ENCODE measurements at places on chromosomes 5 and 9.

DNA sequence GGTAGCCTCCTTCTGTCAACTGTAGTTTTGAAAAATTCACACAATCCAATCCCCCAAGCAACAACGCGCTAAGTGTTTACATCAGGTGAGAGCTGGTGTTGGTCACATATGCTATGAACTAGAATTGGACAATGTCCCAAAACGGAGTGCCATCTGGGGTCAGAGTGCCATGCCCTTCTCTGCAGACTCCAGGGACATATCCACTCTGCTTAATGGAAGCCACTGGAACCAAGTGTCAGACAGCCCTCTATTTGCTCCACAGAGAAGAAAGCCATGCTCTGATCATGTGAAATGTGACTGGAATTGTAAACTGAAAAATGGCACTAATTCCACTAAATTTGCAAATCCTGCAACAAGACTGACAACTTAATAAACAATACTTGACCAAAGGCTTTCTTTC is 12.2 kb downstream of the ABCA1 start:
- no peak for DNase-seq

- DNase-seq: no peak
These were observed 80.1 kb downstream of the ALDH1A1 start for GRCh38 chr9:72872718-72873117.

GRCh38 chr9:75149841-75150241 is 61.5 kb downstream of the OSTF1 start:
- no peak for DNase-seq

DNA sequence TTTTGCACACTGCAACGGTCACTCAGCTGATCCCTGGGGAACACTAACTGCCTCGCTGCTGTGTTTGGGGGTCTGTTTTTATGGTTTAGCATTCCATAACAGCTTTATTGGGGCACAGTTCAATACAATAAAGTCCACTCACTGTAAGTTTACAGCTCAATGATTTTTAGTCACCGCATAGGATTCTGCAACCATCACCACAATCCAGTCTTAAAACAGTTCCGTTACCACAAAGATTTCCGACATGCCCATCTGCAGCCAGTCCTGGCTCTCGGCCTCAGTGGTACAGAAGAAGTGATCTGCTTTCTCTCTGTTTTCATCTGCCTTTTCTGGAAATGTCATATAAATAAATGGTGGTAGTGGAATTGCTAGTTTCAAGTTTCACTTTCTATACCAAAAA is 23.6 kb downstream of the OR2V2 start:
- peak; percentile 88 for DNase-seq

DNA sequence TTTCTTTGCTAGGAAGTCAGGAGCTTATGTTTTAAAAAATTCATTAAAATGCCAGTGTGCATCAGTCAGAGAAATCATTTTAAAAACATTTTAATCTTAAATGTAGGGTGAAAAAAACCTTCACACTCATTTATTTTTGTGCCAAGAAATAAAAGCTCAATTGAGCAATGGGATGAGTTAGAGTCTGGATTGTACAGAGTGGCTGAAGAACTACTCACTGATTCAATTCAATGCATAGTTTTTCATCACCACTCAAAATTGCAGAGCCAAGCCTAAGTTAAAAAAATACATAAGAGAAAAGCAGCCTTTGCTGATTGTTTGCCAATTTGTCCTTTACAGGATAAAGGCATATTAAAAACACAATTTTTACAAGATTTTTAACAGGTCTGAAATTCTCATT is 168.2 kb upstream of the DMRTA1 start:
- no peak for DNase-seq

- DNase-seq: no peak
These were observed 1034.4 kb downstream of the CDH9 start for GRCh38 chr5:26003966-26004365.

DNA sequence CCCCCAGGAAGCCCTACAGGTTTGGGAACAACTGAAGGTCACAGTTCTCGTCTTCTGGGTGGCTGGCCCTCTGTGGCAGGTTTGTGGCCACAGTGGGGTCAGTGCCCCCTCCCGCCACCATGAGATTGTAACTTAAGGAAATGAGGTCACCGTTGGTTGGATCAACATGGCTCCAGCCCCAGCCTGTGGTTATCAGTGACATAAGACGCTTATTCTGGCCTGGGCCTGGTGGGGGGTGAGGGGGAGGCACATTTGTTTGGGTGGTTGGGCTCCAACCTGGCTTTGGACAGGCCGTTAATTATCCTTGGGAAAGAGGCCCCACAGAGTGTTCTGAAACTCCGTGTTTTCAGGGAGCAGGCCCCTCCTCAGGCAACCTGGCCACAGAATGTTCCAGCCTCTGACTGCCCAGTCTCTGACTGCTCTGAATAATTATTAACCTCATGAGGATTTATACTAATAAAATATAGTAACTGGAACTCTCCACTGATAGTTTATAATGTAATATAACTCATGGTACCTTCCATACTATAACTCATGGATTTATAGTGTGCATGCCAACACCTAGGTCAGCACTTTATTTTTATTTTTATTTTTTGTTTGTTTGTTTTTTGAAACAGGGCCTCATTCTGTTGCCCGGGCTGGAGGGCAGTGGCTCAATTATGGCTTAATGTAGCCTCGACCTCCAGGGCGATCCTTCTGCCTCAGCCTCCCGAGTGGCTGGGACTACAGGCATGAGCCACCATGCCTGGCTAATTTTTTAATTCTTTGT is 58.0 kb upstream of the RPL26L1 start:
- DNase-seq: peak; percentile 90

DNA sequence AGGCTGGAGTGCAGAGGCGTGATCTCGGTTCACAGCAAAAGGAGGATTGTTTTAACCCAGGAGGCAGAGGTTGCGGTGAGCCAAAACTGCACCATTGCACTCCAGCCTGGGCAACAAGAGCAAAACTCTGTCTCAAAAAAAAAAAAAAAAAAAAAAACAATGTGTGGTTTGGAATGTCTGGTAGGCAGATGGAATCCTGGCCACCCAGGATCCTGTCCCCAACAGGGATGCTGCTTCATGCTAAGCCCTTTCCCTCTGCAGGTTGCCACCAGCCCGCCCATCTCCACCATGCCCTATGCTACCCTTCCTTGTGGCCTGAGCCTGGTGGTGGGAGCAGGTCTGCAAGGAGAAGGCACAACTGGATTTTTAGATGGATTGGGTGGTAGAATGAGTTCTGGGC is 129.7 kb upstream of the HAND1 start:
- no peak for DNase-seq

DNA sequence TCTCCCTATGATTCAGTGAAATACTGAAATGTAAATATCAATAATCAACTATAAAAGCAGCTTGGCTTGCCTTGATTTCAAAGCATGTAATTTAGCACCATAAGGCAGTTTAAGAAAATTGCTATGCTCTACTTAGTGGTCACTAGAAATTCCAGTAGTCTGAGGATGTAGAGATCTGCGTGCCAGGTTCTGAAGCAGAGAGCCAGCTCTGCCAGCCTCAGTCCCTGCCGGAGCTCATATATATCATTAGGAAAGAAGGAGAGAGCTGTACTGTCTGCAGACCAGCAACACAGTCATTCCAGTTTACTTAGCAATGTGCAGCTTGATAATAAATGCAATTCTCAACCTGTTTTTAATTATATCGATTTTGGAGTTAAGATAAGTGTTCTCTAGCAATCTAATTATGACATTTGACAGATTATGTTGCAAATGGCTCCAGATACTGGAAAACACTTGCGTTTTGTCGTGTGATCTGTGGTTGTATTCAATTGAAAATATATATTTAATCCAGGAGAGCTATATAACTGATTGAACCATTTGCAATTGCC is 540.5 kb downstream of the CTNND2 start:
- DNase-seq: no peak

DNA sequence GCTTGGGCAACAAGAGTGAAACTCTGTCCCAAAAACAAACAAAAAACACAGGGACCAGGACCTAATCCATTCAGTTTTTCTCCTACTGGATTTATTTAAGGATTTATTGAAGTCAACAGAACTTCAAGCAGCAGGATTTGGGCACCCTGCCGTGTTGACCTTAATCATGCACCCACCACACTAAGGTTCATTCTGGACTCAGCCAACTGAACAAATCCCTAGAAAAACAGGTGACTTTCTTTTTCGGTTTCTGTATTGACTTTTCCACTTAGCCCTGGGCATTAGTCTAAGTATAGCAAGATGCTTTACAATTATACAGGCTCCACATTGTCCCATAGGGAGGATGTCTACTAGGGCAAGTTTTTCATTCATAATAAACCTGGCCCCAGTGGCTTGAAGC is 30.0 kb downstream of the ZNF131 start:
- DNase-seq: no peak

- no peak for DNase-seq
These were observed 1.4 kb downstream of the PBX3 start for GRCh38 chr9:125748446-125749099.
